SJSA1 (cell line): ENCODE measurements at places on chromosomes 16 and 17. TPM values are rescaled to one million over a fixed set of nuclear protein-coding genes. Genes with fewer than 3 reads are reported as not detected.
A peak's percentile ranks its signal among the peaks of the same experiment; 100 is the strongest.

- no peaks in the 10 kb centered on the region for H3K27me3 ChIP-seq
- DNase-seq = no peak
- no peak overlapping the region for H3K27ac ChIP-seq
- H3K4me1 ChIP-seq = no peaks in the 10 kb centered on the region
- H3K36me3 ChIP-seq = peaks cover 38% of the 10 kb centered on the region
These were observed 65.2 kb downstream of the NUP88 start for GRCh38 chr17:5354310-5354709.

DNA sequence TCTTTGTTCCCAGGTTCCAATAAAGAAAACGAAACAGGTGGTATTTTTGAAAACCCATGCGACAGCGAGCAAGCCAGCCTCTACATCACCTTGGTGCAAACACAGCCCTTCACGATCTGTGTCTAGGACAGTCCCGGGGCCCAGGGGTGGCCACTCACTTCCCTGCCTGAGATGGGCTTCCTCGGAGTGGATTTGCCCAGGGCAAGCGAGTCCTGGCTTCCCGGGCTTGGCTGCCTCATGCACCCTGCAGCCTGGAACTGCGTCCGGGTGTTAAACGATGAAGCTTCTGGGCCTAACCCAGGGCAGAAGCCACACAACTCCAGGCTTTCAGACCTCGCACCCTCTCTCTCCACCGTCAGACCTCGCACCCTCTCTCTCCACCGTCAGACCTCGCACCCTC, 66.0 kb downstream of the RPH3AL start:
- H3K36me3 ChIP-seq = no peaks in the 10 kb centered on the region
- no peak overlapping the region for H3K27ac ChIP-seq
- peaks cover under 1% of the 10 kb centered on the region; the same call in 1 of the 2 replicates for H3K27me3 ChIP-seq
- no peaks in the 10 kb centered on the region for H3K4me1 ChIP-seq
- DNase-seq = peak; percentile 25
- H3K4me3 ChIP-seq = no peak overlapping the region

GRCh38 chr17:193841-194806, 12.7 kb upstream of the DOC2B start:
- DNase-seq = no peak
- no peak overlapping the region for H3K27ac ChIP-seq
- no peaks in the 10 kb centered on the region for H3K4me1 ChIP-seq
- H3K36me3 ChIP-seq = no peaks in the 10 kb centered on the region
- H3K27me3 ChIP-seq = no peaks in the 10 kb centered on the region

GRCh38 chr16:1237990-1238389, 2.5 kb upstream of the TPSAB1 start:
- no peak for DNase-seq
- no peaks in the 10 kb centered on the region for H3K36me3 ChIP-seq
- H3K4me1 ChIP-seq = no peaks in the 10 kb centered on the region

Gene CCL1
- total RNA-seq = not detected in 2 replicates

DNA sequence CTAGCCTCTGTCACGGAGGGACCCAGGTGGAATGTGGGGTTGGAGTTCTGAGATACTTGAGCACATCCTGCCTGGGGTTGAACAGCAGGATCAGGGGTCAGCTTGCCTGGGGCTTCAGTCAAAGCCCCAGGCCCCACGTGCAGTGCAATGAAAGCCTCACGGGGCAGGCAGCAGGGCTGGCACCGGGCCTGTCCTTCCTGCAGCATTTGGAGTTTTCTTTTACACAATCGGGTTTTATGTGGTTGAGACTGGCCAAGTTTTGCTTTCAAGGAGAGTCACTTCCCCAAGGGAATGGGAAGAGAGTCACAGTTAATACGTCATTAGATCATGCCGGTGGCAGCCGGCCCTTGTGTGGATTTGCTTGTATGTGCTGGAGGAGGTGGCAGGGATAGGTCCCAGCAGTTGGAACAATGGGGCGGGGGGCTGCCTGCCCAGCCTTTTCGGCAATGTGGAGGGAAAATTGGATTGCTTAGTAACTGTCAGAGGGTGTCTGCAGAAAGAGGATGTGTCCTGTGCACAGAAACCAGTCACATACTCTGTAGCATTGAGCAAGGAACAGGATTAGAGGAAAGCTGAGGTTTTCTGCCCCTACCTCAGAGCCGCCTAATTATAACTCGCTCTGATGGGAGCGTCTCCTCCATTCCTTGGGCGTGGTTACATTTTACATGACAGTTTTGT, 4.5 kb downstream of the RMI2 start:
- H3K27ac ChIP-seq = peak overlapping the region; percentile 66
- peaks cover 45% of the 10 kb centered on the region for H3K4me1 ChIP-seq
- no peak for DNase-seq

DNA sequence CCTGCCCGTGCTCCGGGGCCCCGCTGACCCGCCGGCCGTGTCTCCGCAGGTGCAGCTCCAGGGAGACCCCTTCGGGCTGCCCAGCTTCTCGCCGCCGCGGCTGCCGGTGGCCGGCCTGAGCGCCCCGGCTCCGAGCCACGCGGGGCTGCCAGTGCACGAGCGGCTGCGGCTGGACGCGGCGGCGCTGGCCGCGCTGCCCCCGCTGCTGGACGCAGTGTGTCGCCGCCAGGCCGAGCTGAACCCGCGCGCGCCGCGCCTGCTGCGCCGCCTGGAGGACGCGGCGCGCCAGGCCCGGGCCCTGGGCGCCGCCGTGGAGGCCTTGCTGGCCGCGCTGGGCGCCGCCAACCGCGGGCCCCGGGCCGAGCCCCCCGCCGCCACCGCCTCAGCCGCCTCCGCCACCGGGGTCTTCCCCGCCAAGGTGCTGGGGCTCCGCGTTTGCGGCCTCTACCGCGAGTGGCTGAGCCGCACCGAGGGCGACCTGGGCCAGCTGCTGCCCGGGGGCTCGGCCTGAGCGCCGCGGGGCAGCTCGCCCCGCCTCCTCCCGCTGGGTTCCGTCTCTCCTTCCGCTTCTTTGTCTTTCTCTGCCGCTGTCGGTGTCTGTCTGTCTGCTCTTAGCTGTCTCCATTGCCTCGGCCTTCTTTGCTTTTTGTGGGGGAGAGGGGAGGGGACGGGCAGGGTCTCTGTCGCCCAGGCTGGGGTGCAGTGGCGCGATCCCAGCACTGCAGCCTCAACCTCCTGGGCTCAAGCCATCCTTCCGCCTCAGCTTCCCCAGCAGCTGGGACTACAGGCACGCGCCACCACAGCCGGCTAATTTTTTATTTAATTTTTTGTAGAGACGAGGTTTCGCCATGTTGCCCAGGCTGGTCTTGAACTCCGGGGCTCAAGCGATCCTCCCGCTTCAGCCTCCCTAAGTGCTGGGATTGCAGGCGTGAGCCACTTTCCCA, 5.9 kb downstream of the CTF1 start:
- no peaks in the 10 kb centered on the region for H3K36me3 ChIP-seq
- peak overlapping the region; percentile 78 for H3K27ac ChIP-seq
- DNase-seq = peak; percentile 64
- peaks cover 14% of the 10 kb centered on the region for H3K4me1 ChIP-seq
- H3K4me3 ChIP-seq = peak overlapping the region; percentile 52
- H3K27me3 ChIP-seq = no peaks in the 10 kb centered on the region

DNA sequence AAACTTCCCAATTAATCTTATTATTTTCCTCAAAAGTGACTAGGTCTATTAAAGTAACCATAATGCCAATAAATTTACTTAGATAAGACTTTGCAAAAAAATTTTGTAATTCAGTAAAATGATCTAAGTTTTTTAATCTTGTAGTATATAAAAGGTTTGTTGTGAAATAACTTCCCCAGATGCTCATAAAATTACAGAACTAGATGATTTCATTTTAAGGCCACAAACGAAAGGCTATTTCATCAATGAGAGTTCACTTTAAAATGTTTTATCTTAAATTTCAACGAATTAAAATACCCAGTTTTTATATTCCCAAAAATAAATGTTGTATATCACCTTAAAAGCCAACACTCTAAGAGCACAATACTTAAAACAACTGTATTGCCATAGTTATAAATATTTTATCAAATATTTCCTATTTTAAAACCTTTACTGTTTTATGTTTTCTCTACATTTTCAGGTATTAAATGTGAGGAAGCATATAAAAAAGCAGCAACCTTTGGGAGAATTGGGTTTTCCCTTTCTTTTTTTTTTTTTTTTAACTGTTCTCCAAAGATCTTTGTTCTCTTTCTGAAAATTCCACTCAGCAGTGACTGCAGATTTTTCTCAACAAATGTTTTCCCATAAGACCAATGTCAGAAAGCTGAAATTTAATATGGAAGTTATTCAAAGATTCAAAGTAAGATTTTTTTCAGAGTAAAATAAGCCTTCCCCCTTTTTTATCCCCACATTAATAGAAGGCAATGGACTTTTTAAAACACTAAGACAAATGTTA, 169.9 kb downstream of the CYB561 start:
- DNase-seq = no peak
- peak overlapping the region; percentile 61 for H3K27ac ChIP-seq
- H3K4me1 ChIP-seq = peaks cover 35% of the 10 kb centered on the region
- no peaks in the 10 kb centered on the region for H3K27me3 ChIP-seq
- no peak overlapping the region for H3K4me3 ChIP-seq
- no peaks in the 10 kb centered on the region for H3K36me3 ChIP-seq

GRCh38 chr17:31321481-31321880, at the start of gene EVI2A:
EVI2A (minus strand) TSS chr17:31321622; CDS start chr17:31319013, 2,609 bp downstream.
- H3K4me1 ChIP-seq = peaks cover 29% of the 10 kb centered on the region
- H3K36me3 ChIP-seq = peaks cover 11% of the 10 kb centered on the region
- peak within 1 kb of the TSS; percentile 20 for H3K4me3 ChIP-seq
- H3K27me3 ChIP-seq = no peaks in the 10 kb centered on the region
